ENCODE measurements at places on chromosomes 1 and 21. TPM values are rescaled to one million over a fixed set of nuclear protein-coding genes. Genes with fewer than 3 reads are reported as not detected.

- DNase-seq: peak; percentile 37
Observed at GRCh38 chr21:33836408-33836807, 79.2 kb downstream of the ATP5PO start.

- DNase-seq: no peak
Observed at GRCh38 chr1:169699707-169700106, 11.7 kb downstream of the SELL start.

- DNase-seq: peak; percentile 92
Observed at GRCh38 chr21:45324489-45325205, 37.0 kb upstream of the POFUT2 start.

GRCh38 chr1:22606161-22606560 is 30.3 kb upstream of the C1QA start:
- no peak for DNase-seq

GRCh38 chr21:25528515-25528914 is 78.8 kb downstream of the MRPL39 start:
- DNase-seq: no peak

DNA sequence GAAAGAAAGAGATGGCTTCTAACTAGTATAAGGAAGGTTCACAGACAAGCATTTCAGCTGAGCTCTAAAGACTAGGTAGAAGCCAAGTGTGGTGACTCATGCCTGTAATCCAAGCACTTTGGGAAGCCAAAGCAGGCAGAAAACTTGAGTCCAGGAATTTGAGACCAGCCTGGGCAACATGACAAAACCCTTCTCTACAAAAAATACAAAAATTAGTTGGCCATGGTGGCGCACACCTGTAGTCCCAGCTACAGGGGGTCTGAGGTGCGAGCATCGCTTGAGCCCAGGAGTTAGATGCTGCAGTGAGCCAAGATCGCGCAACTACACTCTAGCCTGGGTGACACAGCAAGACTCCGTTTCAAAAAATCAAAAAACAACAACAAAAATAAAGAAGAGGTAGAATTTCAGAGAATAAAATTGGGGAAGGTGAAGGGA is 27.8 kb downstream of the FBXO42 start:
- peak; percentile 62 for DNase-seq

DNA sequence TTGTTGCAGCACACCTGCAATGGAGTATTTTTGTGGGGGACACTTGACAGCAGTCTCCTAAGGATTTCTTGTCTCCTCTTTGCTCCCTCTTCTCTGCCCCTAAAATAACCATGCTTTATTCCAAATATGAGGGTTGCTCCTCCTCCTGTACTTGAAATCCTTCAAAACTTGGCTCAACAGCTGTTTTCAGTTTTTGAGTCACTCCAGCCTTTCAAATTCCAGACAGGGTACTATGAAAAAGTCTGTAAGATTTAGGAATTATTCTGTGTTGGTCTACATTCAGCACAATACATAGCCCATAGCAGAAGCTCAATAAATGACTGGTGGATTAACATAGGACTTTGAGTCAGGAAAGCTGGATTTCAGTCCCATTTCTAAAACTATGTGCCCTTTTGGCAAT is 5.5 kb downstream of the AP4B1 start:
- no peak for DNase-seq

- DNase-seq: no peak
Observed at GRCh38 chr1:47468709-47469389, 31.0 kb downstream of the FOXD2 start.

DNA sequence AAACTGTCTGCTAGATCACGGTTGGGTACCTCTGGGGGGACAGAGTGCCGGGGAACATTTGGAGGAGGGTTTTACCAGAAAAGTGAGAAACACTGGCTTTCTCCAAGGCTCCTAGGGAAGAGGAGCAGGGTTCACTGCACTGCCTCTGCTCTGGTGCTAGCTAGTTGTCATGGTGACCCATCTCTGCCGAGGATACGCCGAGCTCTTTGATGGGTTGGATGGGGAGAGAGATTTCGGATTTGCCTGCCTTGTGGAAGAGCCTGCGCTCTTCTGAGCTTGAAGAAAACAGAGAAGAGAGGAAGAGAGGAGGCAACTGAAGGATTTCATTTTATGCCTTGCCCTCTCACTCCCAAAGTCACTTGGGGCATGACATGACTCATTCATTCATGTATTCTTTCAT is 92.1 kb downstream of the NAV1 start:
- DNase-seq: no peak

DNA sequence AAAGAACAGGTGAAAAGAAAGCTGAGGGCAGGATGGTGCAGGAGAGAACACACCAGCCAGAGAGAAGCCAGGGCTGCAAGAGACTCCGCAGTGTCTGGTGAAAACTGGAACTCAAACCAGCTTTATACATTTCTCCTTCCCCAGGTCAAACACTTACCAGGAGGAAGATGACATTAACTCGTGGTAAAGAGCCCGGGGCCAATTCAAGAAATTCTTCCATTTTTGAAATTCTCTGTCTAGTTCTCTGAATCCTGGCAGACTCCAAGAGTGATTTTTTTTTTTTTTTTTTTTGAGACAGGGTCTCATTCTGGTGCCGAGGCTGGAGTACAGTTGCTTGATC is 25.8 kb upstream of the SIPA1L2 start:
- no peak for DNase-seq

DNA sequence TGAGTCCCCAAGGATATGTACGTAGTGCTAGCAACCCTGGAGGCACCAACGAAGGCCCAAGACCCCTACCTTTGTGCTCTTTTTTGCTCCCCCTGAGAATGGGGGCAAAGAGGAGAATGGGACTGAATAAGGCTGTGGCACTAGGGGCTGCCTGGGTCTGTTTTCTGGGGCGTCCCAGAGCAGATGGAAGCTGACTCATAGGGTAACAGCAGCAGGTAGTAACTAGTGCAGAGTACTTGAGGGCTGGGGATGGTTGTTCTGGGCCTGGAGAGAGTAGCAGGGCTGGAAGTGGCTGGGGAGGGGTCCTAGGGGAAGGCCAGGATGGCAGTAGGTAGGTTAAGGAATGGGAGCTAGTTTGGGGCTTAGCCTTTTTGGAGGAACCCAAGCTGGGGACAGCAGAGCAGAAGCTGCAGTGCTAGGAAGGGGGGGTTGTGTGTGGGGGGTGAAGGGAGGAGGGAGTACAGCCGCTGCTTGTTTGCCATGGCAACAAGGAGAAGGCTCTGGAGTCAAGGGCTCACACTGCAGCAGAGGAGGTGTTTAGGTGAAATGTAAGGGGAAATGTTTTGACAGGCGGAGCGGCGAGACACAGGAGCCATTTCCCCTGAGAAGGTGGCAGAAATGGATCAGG is 1.8 kb downstream of the NCDN start:
- DNase-seq: no peak

- DNase-seq: no peak
Observed at GRCh38 chr1:59322814-59323213, 25.9 kb downstream of the FGGY start.

- DNase-seq: no peak
Observed at GRCh38 chr1:46612937-46613660, 3.5 kb downstream of the MOB3C start.

Gene ADAMTS1
- total RNA-seq: 7.7 TPM

Gene GBP7
- not detected for total RNA-seq

Gene LEPROT
- 64.1 TPM for total RNA-seq

Gene ACTL8
- total RNA-seq: not detected

Gene MTARC2
- 0.55 TPM for total RNA-seq

Gene MTMR11
- total RNA-seq: 7.2 TPM

Gene UBE2U
- total RNA-seq: not detected
